ENCODE measurements at places on chromosomes 7 and 10.

GRCh38 chr10:103197174-103197573, 4.1 kb upstream of the NT5C2 start:
- no peak for DNase-seq

- DNase-seq = no peak
Measured at GRCh38 chr7:135966341-135967043, 10.7 kb downstream of the MTPN start.

GRCh38 chr7:47938574-47939165, 9.6 kb downstream of the PKD1L1 start:
- DNase-seq = no peak

DNA sequence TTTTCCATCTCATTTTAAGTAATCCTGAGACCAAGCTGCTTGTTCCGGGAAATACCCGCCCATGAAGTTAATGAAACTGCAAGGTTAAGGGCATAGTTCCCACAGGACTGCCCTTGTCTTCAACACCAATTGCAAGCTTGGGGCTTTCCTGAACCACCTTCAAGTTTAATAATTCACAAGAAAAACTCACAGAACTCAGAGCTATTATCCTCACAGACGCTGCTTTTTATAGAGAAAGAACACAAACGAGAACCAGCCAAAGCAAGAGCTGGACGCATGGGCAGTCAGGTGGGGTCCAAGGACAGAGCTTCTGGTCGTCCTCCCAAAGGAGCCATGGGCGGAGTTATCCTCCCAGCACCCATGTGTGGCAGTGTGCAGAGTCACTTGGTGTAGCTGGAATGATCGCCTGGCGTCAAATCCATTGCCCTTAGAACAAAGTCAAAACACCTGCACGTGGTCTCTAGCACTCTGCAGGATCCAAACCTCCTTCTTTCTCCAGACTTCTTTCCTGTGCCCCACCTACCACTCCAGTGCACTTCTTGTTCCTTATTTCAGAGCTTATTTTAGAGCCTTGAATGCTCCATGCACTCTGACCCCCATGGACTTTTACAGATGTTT, 56.7 kb downstream of the SNX10 start:
- DNase-seq = no peak

- no peak for DNase-seq
Measured at GRCh38 chr7:158539711-158540146, 47.9 kb downstream of the PTPRN2 start.

DNA sequence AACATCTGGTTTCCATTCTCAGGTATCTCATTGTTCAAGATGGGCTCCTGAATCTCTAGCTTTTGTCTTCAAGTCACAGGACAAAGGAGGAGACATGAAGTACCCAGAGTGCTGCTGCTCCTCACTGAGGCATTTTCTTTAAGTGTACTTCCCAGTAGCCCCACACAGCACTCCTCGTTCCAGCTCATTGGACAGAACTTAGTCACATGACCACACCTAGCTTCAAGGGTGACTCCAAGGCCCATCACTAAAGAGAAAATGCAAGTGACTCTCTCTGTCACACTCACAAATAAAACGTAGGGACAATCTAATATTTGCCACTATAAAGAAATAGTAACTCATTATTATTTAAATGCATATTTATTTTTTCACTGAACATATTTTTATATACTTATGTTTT, 58.3 kb upstream of the NEUROD6 start:
- DNase-seq = no peak

DNA sequence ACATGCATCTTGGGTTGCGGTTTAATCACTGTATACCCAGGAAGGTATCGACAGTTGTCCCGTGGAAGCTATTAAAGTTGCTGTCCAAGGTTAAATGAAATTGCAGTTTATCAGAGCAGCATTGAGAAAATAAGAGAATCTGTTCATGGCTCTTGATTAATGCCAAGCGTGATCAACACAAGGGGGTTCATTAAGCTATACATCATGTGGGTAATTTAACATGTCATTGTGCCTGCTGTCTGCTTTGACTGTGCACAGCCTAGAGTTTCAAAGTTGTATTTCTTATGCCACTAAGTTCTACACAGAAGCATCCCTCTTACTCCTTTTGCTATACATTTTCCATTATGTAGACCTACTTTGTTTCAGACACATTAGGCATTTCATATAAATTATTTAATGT, 74.8 kb upstream of the SP8 start:
- no peak for DNase-seq

GRCh38 chr10:72083790-72084459, 4.4 kb downstream of the SPOCK2 start:
- DNase-seq = peak; percentile 70

- DNase-seq = no peak
Measured at GRCh38 chr10:23253780-23254179, 61.7 kb downstream of the PTF1A start.

GRCh38 chr10:78358982-78359381, 325.3 kb downstream of the RPS24 start:
- DNase-seq = no peak

- no peak for DNase-seq
Measured at GRCh38 chr7:1562116-1562515, 6.1 kb upstream of the TMEM184A start.

GRCh38 chr10:132546567-132547420, 9.2 kb downstream of the INPP5A start:
- DNase-seq = no peak

DNA sequence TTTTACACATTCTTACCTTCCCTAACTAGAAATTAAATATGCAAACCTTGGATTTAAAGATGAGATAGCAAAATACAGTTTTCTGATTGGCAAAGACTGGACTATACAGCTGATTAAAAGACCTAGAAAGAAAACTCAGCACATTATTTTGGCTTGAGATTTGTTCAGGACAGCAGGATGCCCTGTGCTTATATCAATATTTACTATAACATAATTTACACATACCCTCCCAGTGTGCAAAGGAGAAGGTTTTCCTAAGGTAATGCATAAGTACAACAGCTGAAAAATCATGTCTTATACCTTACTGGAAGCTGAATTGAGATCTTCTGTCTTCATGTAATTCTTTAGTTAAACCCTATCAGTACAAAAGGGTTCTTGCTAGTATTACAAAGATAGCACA, 458.6 kb downstream of the PARD3 start:
- no peak for DNase-seq

- no peak for DNase-seq
Measured at GRCh38 chr10:72386916-72387586, 32.3 kb upstream of the DNAJB12 start.

DNA sequence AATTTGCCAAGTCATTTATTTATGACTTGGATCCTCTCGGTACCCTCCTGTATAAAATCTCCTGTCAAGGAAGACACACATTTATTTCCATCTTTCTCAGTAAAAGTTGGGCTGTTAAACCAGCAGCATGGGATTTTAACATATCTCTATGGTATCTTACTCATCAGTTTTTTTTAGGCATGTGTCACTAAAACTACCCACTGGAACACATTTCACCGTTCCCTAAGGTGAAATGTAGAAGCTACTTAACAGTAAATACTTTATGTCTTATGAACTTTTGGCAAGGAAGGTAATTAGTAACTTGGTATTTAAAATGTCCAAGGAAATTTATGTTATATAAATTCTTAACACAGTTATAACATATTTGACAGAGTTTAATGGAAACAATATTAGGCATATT, 152.5 kb upstream of the HDAC9 start:
- no peak for DNase-seq

DNA sequence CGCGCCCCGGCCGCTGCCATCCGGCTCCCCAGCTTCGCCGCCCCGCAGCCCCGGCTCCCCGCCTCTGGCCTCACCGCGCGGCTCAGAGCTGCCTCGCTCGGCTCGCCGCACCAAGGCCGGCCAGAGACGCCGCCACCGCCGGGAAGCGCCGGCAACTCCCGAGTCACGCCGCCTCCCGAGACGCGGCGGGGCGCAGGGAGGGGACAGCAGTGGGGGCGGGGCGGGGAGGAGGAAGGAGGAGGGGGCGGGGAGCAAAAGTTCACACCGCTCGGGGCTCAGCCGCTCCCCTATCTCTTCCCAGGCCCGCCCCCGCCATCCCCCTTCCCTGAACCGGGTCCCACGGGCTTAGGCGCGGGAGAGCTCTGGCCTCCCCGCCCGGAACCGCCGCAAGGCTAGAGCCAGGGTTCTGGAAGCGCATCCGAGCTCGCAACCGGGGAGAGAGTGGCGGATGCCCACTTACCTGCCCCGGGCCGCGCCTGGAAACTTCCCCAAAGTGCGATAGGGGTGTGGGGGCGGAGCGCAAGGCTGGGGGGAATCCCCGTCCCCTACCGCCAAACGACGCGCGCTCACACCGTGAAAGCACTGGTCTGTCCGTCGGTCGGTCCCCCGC, 1.0 kb downstream of the CHST15 start:
- DNase-seq = peak; percentile 33

DNA sequence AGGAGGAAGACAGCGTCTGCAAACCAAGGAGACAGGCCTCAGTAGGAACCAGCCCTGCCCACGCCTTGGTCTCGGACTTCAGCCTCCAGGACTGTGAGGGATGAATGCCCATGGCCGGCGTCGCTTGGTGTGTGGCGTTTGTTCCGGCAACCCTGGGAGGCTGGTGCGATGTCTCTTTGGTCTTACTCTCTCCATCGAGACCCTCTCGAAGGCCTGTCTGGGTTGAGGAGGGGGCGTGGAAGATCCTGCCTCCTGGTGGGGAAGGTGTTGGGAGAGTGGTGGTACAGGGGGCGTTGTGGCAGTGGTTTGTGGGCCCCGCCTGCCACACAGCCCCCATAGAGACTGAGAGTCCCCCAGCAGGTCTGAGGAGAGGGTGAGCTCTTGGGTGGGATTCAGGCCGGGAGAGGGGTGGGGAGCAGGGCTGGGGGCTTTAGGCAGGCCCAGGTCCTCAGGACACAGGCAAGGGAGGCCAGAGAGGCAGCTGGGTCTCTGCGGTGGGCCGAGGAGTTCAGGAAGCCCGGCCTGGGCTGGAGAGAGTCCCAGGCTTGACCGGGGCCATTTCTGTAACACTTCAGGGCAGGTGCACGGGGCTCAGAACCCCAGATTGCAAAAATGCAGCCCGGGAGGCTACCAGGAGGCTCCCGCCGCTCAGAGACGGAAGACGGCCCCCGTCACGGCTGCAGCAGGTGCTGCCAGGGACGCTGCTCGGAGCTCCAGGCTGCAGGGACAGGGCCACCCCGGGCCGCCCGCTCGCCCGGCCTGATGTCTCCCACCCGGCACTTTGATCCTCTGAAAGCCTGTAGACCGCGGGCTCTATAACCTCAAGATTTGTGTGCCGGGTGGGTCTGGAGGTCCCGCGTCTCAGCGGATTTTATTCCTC, 33.8 kb upstream of the PSMG3 start:
- DNase-seq = no peak

- no peak for DNase-seq
Measured at GRCh38 chr10:121076776-121077715, 225.9 kb downstream of the WDR11 start.

- DNase-seq = no peak
Measured at GRCh38 chr10:132361581-132362101, 29.6 kb downstream of the LRRC27 start.

- no peak for DNase-seq
Measured at GRCh38 chr10:132538790-132539421, 1.3 kb downstream of the INPP5A start.

GRCh38 chr7:41870461-41871138, 167.7 kb upstream of the INHBA start:
- DNase-seq = no peak

DNA sequence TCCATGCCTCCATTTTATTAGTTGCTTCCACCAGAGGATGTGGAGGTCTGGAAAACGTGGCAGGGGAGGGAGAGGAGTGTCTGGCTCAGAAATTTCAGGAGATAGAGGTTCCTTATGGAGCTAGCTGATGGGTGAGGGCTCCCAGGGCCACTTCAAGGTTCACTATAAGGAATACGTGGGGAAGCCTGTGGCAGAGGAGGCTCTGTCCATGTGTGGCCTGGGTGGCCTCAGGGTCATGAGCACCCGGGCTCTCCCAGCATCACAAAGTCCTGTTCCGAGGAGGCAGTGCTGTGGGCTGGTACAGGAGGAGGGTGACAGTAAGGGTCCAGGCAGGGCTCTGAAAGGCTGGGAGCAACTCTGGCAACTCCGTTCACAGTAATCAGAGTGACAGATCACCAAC, 24.6 kb downstream of the ARHGAP22 start:
- no peak for DNase-seq

GRCh38 chr7:40186586-40186985, 51.8 kb downstream of the SUGCT start:
- DNase-seq = no peak

GRCh38 chr7:93036149-93036640, 81.6 kb downstream of the SAMD9 start:
- DNase-seq = no peak

GRCh38 chr10:43707770-43708169, 59.1 kb upstream of the ZNF32 start:
- DNase-seq = no peak

DNA sequence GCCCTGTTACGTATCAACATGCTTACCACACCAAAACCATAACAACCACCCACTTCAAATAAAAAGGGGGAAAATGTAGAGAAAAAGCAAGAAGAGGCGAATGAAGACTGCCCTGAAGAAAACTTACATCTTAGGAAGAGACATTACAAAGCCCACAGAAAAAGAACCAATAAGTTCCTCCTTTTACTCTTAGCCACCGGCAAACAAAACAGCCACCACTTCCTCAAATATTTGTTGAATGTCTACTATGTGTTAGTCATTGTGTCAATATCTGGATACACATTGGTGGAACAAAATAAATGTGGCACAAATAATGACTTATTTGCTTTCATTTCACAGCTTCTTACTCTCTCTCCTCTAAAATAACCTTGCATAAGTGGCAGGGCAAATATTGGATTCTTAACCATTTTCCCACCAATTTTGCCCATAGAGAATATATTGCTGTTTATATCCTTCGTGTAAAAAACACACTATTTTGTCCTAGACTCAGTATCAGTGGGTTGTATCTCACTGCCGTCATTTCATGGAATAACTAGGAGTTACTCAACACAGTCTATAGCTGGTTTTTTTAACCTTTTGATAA, 106.8 kb downstream of the ANK3 start:
- no peak for DNase-seq

DNA sequence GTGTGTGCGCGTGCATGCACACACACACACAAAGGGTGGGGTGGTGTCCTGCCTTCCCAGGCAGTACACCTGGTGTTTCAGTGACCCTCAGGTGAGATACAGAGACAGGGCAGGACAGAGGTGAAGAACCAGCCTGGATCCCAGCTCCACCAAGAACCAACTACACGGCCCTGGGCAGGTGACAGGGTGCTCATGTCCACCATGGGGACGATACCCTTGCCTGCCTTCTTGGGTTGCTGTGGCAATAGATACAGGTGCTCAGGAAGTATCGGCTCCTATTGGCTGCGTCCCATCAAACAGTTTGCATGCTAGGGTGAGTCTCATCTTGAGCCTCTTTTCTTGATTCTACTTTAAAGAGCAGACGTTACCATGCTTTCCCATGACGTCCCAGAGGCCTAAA, 33.7 kb upstream of the CXCL12 start:
- no peak for DNase-seq

DNA sequence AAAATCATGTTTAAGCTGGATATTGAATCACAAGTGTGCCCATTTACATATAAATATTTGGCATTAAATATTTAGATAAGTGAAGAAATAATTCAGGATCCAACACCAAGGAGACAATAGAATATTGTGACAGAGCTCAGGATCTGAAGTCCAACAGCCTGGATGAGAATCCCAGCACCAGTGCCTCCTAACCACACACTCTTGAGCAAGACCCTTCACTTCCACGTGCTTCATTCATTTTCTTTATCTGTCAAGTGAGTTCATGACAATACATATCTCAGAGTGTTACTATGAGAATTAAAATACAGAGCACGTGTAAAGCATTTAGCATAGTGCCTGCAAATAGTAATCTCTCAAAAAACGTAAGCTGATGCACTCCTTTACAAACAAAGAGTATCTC, 78.4 kb upstream of the IKZF1 start:
- no peak for DNase-seq
